ENCODE measurements at places on chromosomes 1 and 21. TPM values are rescaled to one million over a fixed set of nuclear protein-coding genes. Genes with fewer than 3 reads are reported as not detected.

LCE2A gene
- total RNA-seq = not detected

GRCh38 chr1:244322791-244323521, 128.8 kb downstream of the ADSS2 start:
- no peak for DNase-seq
- H3K27ac ChIP-seq = no peak overlapping the region
- no peaks in the 10 kb centered on the region for H3K36me3 ChIP-seq
- H3K27me3 ChIP-seq = no peaks in the 10 kb centered on the region
- no peaks in the 10 kb centered on the region for H3K4me1 ChIP-seq

GRCh38 chr1:157697781-157698569, 2.6 kb downstream of the FCRL3 start:
- H3K27ac ChIP-seq = no peak overlapping the region
- H3K36me3 ChIP-seq = no peaks in the 10 kb centered on the region
- H3K27me3 ChIP-seq = no peaks in the 10 kb centered on the region
- no peaks in the 10 kb centered on the region for H3K4me1 ChIP-seq

C1orf141 gene
- 0.79 TPM for total RNA-seq

GRCh38 chr1:29124366-29125236, 898 bp upstream of the TMEM200B start:
- peaks cover 36% of the 10 kb centered on the region for H3K27me3 ChIP-seq
- peak; percentile 68 for DNase-seq

GRCh38 chr1:40936931-40937339, 42.6 kb upstream of the CTPS1 start:
- DNase-seq = no peak
- H3K4me3 ChIP-seq = no peak overlapping the region
- H3K27me3 ChIP-seq = no peaks in the 10 kb centered on the region
- no peaks in the 10 kb centered on the region for H3K36me3 ChIP-seq
- H3K27ac ChIP-seq = no peak overlapping the region

FBXO2 gene
- total RNA-seq = 19.4 TPM

B3GALT2 gene
- 11.6 TPM for total RNA-seq

IFI16 gene
- total RNA-seq = 29.5 TPM
